ENCODE measurements at places on chromosomes 2 and 18. TPM values are rescaled to one million over a fixed set of nuclear protein-coding genes. Genes with fewer than 3 reads are reported as not detected.

DNA sequence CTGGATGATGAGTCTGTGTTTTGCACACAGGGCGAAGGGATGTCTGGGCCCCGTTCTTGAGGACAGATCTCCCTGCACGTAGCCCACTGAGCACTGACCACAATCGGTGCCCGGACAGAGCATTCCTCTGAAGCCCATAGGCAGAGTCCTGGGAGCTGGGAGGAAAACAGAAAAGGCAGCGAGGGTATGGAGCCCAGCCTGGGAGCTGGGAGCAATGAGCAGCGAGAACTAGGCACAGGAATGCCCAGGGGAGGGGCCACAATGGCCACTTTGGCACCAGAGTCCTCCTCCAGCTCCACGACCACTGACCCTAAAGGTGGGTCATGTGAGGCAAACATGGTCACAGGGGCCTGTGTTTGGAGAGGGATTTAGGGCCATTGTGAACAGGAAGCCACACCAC lies 333.9 kb downstream of the EIPR1 start:
- DNase-seq = no peak

GRCh38 chr18:29726646-29727045 lies 1315.9 kb downstream of the DSC3 start:
- DNase-seq = no peak

DNA sequence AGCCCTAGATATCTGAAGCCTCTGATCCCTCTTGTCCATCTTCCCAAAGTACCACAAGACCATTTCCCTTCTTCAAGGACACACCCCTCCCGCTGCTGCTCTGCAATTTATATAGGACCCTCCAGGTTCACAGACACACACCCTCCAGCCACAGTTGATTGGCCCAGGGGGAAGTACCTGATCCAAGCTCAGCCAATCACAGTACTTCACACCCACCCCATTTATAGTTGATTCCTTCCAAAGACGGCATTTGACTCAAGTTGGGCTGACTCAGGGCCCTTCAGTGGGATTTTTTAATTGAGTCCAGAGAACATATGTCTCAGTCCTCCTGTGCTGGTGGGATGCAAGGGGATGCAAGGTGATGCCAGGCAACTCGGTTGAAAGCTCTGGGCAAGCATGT lies 59.2 kb downstream of the GYPC start:
- DNase-seq = no peak

- DNase-seq = no peak
These were observed 452.6 kb downstream of the CDH2 start for GRCh38 chr18:27724362-27724761.

DNA sequence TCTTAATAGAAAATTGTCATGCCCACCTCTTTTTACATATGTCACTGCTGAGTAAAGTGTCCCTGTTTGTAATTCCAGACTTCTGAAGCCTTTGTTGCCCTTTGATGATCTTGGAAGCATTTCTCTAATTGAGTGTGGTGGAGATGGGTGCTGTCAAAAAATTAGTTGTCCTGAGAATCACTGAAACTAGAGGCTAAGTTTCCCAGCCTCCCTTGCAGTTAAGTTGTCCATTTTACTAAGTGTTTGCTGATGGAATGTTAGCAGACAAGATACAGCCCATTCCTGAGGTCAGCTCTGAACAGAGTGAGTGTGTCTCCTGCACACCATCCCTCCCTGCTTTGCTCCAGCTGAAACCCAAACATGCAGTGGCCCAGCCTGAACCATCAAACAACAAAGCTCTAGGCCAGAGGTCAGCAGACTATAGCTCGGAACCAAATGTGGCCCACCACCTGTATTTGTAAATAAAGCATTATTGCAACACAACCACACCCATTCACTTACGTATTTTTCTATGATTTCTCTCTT lies 28.1 kb upstream of the TMEM177 start:
- no peak for DNase-seq

- no peak for DNase-seq
These were observed 240.5 kb downstream of the MREG start for GRCh38 chr2:215772634-215773563.

GRCh38 chr2:112173646-112174319 lies 35.6 kb downstream of the FBLN7 start:
- no peak for DNase-seq

DNA sequence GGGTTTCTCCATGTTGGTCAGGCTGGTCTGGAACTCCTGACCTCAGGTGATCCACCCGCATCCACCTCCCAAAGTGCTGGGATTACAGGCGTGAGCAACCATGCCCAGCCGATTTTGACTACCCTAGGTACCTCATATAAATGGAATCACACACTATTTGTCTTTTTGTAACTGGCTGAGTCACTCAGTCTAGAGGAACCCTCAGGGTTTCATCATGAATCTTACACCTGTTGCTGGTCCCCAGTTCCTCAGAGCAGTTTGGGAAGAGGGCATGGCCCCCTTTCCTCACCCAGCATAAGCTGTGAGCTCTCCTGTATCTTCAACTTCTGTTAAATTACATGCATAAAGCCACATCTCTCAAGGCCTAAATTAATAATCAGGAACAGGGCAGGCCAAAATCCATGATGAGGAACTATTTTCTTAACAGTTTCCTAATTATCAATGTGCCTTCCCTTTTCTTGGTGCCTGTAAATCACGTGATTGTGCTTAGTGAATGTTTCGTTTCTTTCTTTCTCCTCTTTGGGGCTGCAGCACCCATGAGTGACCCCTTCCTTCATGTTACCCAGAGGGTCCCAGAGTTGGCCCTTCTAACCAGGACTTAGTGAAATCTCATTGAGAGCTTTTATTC lies 20.9 kb downstream of the DYSF start:
- no peak for DNase-seq

DNA sequence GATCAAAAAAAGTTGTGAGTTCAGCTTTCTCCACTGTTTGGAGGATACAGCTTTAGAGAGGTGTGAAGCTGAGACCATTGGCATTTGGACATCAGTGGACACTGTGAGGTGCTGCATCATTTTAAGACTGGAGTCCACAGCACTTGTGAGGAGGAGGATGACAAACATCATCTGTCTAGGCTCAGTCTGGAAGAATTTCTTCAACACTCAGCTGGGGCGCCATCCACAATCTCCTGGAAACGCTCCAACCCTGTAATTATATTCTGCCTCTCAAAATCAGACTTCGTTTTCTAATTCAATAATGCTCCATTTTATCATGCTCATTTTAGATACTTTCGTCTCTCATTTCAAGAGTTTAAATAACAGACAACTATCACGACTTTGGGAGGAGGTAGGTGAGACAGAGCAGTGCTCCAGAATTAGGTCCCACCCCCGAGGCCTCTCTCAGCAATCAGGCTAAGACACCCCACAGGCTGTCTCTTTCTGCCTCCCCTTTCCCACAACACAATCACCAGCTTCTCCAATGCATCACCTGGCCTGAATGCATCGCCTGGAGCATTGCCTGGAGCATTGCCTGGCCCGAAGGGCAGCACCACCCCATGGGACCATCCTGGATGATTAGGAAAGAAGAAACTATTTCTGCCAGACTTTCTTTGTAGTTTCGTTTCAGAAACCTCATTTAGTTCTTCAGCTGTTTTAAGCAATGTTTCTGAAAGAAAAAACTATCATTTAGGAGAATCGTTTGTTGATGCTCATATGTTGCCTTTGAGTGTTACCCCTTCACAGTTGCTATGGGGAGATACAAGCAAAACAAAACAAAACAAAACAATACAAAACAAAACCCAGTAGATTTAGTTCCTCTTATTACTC lies 37.0 kb upstream of the DPP10 start:
- DNase-seq = peak; percentile 68

DNA sequence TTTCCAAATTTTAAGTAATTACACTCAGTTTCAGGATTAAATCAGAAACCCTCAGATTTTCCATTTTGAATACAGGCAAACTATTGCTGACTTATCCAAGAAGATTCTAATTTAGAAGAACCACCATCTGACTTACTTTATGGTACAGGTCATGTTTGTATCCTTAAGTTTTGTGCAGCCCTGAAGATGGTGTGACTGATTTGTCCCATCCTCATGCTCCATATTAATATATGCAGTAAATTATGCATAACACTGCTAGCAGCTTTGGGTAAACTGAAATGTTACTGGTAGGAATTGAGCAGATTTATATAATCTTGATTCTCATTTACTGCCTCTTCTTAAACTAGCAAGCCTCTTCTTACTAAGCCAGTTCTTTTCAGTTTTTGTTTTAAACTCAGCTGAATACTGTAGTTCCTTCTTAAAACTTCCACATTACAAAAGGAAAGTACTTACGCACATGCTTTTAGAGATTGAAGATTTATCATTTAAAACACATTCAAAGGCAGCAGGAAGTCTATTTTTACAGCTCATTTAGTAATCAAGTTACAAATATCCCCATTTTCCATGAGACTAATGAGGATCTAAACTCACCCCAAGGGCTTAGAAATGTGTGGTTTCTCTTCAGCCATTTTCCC lies 25.7 kb downstream of the MEX3C start:
- DNase-seq = no peak

GRCh38 chr2:219560037-219560892 lies 11.1 kb downstream of the OBSL1 start:
- DNase-seq = peak; percentile 15

DNA sequence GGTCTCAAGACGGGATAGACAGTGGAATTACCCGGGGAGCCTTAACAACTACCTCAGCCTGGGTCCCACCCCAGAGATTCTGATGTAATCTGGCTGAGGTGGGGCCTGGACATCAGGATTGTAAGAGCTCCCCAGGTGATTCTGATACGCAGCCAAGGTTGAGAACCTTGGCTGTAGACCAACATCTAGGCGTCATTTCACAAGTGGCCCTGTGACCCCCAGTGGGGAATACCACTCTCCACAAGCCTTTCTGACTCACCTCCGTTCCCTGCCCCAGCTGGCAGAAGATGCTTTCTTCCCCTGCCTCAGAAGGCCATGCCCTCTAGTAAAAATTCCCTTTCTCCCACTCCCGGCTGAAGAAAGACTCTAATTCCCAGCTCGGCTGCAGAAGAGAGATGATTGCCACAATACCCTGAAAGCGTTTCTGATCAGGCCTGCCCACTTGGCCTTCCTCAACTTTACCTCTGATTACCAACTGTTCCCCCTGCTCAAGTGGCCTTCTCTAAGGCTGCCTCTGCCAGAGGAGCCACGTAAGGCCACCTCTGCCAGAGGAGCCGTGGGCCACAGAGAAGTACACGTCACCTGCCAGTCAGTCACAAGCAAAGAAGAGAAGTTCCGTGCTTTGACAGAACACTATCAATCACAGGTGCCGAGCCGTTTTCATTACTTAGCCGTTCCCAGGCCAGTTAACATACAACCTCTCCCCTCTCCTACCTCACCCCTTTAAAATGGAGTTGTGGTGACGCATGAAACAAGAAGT lies 116.8 kb upstream of the PKDCC start:
- no peak for DNase-seq

DNA sequence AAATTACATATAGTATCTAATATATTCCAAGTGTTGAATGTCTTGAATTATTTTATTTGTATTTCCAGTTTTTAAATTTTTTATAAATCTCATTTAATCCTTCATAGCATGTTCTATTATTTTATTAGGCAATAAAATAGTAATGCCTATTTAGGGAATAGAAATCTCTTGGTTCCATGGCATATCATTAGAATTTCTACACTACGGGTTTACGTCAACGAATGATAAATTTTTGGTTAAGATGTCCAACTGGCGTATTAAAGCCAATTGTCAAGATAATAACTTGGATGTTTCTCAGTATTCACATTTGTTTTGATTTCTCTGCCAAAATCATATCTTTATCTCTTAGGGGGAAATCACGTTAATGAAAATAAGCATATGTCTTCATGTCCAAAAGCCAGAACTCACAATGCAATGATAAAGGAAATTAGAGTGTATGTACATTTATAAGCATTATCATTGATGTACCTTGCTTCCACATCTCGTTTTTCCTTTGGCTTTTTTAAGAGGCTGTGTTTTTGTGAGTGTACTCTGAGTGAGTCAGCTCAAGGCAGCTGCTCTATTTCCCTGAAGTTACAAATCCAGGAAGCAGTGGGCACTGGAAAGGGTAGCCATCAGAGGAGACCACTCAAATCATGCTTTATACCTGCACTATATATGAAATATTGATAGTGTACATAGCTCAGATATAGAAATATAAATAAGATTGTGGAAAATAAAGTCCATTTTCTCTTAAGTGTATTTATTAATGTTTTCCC lies 115.8 kb upstream of the PDE1A start:
- DNase-seq = no peak

DNA sequence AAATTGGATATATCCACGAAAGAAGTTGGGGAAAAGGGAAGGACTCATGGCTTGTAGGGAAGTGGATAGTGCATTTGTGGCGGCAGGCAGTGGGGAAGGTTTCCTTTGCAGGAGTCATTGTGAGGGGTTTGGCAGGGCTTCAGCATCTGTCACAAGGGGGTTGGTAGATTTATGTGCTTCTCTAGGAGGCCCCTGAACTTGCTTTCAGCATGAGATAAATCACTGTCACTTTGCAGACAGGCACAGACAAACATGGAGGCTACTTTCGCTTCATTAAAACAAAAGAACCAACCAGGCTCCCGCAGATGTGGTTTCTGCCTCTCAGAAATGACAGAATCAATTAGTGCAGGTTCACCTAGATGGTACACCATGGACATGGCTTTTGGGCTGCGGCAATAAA lies 340.7 kb downstream of the TGIF1 start:
- DNase-seq = no peak

- no peak for DNase-seq
These were observed 2.7 kb upstream of the ASNSD1 start for GRCh38 chr2:189658306-189659212.

- DNase-seq = no peak
These were observed 537.1 kb upstream of the ID2 start for GRCh38 chr2:8144785-8145184.

DNA sequence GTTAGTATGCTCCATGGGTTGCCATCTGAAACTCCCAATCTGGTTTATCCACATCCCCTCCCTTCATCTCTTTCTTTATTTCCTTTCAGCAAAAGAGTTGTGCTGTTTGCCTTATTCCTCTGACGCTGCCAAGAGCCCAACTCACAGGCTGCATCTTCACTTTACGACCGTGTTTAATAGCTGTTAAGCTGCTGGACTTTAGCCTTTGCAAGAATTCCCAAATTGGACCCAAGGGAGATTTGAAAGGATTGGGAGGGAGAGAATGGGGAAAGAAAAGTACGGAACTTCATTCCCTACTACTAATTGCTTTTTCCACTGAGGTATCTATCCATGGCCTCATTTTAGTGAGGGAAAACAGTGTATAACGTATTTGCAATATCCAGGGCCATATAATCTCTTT lies 263.4 kb upstream of the MEIS1 start:
- DNase-seq = peak; percentile 25

FKBP7 gene
- polyA plus RNA-seq = 11.7 TPM

ZNF892 gene
- 0.97 TPM for polyA plus RNA-seq

SP5 gene
- polyA plus RNA-seq = not detected

INHA gene
- 28.7 TPM for polyA plus RNA-seq

DSG2 gene
- 24.8 TPM for polyA plus RNA-seq

PLEKHH2 gene
- 3.2 TPM for polyA plus RNA-seq

SCG2 gene
- polyA plus RNA-seq = 0.36 TPM
